ENCODE measurements at places on chromosomes 16 and 17.

- H3K4me1 ChIP-seq: no peaks in the 10 kb centered on the region
- no peak overlapping the region for H3K27ac ChIP-seq
- H3K4me3 ChIP-seq: no peak overlapping the region
- H3K36me3 ChIP-seq: no peaks in the 10 kb centered on the region
- no peak for DNase-seq
- peaks cover 16% of the 10 kb centered on the region for H3K27me3 ChIP-seq
Observed at GRCh38 chr17:32276171-32276601, 10.6 kb downstream of the RHBDL3 start.

GRCh38 chr16:52921104-52921503 lies 131.6 kb downstream of the CHD9NB start:
- H3K36me3 ChIP-seq: no peaks in the 10 kb centered on the region
- H3K4me1 ChIP-seq: no peaks in the 10 kb centered on the region
- no peak overlapping the region for H3K27ac ChIP-seq
- H3K4me3 ChIP-seq: no peak overlapping the region
- no peak for DNase-seq
- H3K27me3 ChIP-seq: no peaks in the 10 kb centered on the region

DNA sequence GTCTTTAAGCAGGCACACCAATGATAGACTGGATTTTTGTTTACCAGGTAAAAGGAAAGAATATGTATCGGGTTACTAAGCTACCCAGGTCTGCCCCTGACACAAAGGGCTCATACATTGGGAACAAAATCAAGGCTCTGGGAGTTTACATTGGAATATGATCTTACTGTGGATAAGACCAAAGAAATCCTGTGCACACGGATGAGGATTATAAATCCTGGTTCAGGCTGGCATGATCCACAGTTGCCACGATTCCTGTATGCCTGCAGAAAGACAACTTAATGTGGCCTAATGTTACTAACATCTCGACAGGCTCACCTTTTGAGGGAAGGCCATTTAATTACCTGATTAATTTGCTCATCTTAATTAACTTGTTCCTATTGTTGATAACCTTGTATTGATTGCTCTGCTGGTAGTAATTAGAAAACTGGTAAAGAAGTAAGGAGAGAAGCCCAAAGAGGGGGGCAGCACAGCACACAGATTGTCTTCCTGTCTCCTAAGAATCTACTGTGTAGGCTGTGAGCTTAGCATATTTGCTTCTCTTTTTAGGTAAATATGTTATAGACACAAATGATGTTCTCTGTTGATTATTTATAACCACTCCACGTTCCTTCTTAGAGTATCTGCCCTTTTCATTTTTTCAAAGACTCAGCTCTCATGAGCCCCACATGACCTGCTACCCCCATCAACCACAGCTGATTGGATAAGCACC lies 51.0 kb upstream of the TOX3 start:
- H3K4me3 ChIP-seq: no peak overlapping the region
- no peak for DNase-seq
- no peaks in the 10 kb centered on the region for H3K36me3 ChIP-seq
- H3K27ac ChIP-seq: no peak overlapping the region
- H3K4me1 ChIP-seq: no peaks in the 10 kb centered on the region

GRCh38 chr16:61617219-61617783 lies 418.9 kb downstream of the CDH8 start:
- H3K36me3 ChIP-seq: no peaks in the 10 kb centered on the region
- no peaks in the 10 kb centered on the region for H3K4me1 ChIP-seq
- no peaks in the 10 kb centered on the region for H3K27me3 ChIP-seq
- DNase-seq: no peak

- peak overlapping the region; percentile 80 for H3K27ac ChIP-seq
- no peaks in the 10 kb centered on the region for H3K27me3 ChIP-seq
- DNase-seq: no peak
- no peak overlapping the region for H3K4me3 ChIP-seq
- peaks cover 13% of the 10 kb centered on the region for H3K4me1 ChIP-seq
Observed at GRCh38 chr16:50295541-50296132, 29.3 kb downstream of the ADCY7 start.

DNA sequence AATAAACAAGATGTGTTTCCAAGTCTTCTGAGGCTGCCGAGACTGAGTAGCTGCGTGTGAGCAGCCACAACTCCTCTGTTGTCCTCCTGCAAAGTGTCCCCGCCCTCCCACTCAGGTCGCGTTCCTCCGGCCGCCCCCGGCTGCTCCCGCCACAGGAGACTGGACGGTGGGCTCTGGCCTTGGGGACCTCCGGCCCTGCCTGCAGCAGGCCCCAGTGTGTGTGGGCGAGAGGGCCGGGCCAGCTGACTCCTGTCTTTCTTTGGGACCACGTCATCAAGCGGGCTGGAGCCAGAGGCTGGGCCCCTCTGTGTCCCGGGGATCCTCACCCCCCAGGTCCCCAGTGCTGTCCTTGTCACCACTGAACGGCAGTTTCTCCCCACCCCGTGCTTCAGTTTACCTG lies 175.3 kb downstream of the NPIPB11 start:
- H3K36me3 ChIP-seq: no peaks in the 10 kb centered on the region
- no peak overlapping the region for H3K4me3 ChIP-seq
- no peak overlapping the region for H3K27ac ChIP-seq
- no peak for DNase-seq
- no peaks in the 10 kb centered on the region for H3K27me3 ChIP-seq
- H3K4me1 ChIP-seq: peaks cover 10% of the 10 kb centered on the region
